ENCODE measurements at places on chromosomes 11 and 22. TPM values are rescaled to one million over a fixed set of nuclear protein-coding genes. Genes with fewer than 3 reads are reported as not detected.

The RAG2 gene
- total RNA-seq, result not detected

The GRIK4 gene
- 0.29 TPM for total RNA-seq

The MUC2 gene
- total RNA-seq, result not detected

The HBG2 gene
- not detected for total RNA-seq

The TRIM21 gene
- total RNA-seq, result 15.8 TPM

The DBX1 gene
- total RNA-seq, result not detected

The GGTLC2 gene
- total RNA-seq, result not detected

The DDIAS gene
- under 0.01 TPM for total RNA-seq

The DRD4 gene
- 0.22 TPM for total RNA-seq

The TRPM5 gene
- not detected for total RNA-seq

The HSPA8 gene
- total RNA-seq, result 1,642 TPM

The KLHDC7B gene
- total RNA-seq, result not detected

The PDE2A gene
- 2.9 TPM for total RNA-seq

The KRTAP5-10 gene
- not detected for total RNA-seq

The TSPAN18 gene
- total RNA-seq, result 0.66 TPM

The LARGE1 gene
- total RNA-seq, result 10.6 TPM

The DERL3 gene
- total RNA-seq, result 0.43 TPM

The CSKMT gene
- total RNA-seq, result 10.0 TPM

The VPREB1 gene
- total RNA-seq, result not detected

The LRRC10B gene
- total RNA-seq, result not detected

The NAALAD2 gene
- total RNA-seq, result 0.29 TPM

The IL17REL gene
- total RNA-seq, result not detected

The OR51B4 gene
- total RNA-seq, result not detected

The P2RX6 gene
- 7.2 TPM for total RNA-seq

The SLC1A2 gene
- total RNA-seq, result 8.1 TPM

The TSGA10IP gene
- total RNA-seq, result not detected

All from placental pericyte (primary cell).